ENCODE measurements at places on chromosomes 4 and X. TPM values are rescaled to one million over a fixed set of nuclear protein-coding genes. Genes with fewer than 3 reads are reported as not detected.

The SMIM43 gene
- 2.3 TPM for total RNA-seq

- ATAC-seq, result no peak
These were observed 5.0 kb downstream of the FBXO8 start for GRCh38 chr4:174278467-174278866.

The MAGEA6 gene
- not detected for total RNA-seq

GRCh38 chrX:69298466-69299140, 133.3 kb upstream of the PJA1 start:
- ATAC-seq, result no peak

DNA sequence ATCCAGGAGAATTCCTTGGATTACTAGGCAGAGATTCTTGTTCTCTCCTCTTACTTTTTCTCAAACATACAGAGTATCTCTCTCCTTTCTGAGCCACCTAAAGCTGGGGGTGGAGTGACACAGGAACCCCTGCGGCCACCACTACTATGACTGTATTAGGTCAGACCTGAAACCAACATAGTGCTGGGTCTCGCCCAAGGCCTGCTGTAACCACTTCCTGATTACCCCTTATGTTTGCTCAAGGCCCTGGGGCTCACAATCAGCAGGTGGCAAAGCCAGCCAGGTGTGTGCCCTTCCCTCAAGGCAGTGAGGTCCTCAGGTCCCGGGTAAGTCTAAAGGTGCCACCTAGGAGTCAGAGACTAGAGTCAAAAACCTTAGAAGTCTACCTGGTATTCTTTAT, 166.4 kb downstream of the PARM1 start:
- ATAC-seq, result no peak

The ATP8A1 gene
- total RNA-seq, result 11.7 TPM
